Hepatocyte (in vitro differentiated cells): ENCODE measurements at places on chromosomes 3 and 15. TPM values are rescaled to one million over a fixed set of nuclear protein-coding genes. Genes with fewer than 3 reads are reported as not detected.

ITIH4 gene
- 45.3 and 55.9 TPM in 2 replicates for total RNA-seq

KLHL6 gene
- 0.16 and 0.17 TPM in 2 replicates for total RNA-seq

BCHE gene
- 9.5 and 12.5 TPM in 2 replicates for total RNA-seq

TUSC7 gene
- total RNA-seq = not detected in 2 replicates

HHLA2 gene
- 21.8 and 24.1 TPM in 2 replicates for total RNA-seq

PLSCR2 gene
- total RNA-seq = not detected in 2 replicates

ARNT2 gene
- total RNA-seq = 4.6 and 5.3 TPM in 2 replicates

TF gene
- total RNA-seq = 373 and 577 TPM in 2 replicates

ARHGEF3 gene
- total RNA-seq = 39.6 and 41.7 TPM in 2 replicates

COL6A5 gene
- 0.08 and 1.1 TPM in 2 replicates for total RNA-seq

CFAP44 gene
- total RNA-seq = 7.9 and 14.2 TPM in 2 replicates

GADL1 gene
- 0.13 and 0.16 TPM in 2 replicates for total RNA-seq

DNA sequence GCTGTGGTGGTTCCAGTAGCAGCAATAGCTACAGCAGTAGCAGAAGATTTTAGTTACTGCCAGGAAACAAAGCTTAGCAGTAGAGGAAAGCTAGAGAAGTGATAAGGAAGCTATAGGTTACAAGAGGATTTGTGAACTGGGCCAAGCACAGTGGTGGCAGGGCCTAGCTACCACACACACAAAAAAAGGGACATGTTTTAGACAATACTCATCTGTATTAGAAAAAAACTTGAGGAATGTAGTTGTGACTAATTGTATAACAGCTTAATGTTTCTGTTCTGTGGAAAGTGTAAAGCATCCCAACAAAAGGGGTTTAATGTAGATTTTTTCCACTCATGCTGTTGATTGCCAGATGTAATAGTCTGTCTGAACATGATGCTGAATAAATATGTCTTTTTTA lies 29.9 kb upstream of the PFN2 start:
- no peak overlapping the region for H3K27ac ChIP-seq
- no peaks in the 10 kb centered on the region for H3K27me3 ChIP-seq
- H3K4me3 ChIP-seq = no peak overlapping the region
- H3K36me3 ChIP-seq = no peaks in the 10 kb centered on the region
- no peak for DNase-seq

- no peaks in the 10 kb centered on the region for H3K36me3 ChIP-seq
- no peak overlapping the region for H3K27ac ChIP-seq
Measured at GRCh38 chr3:24341668-24342067, 153.0 kb downstream of the THRB start.

DNA sequence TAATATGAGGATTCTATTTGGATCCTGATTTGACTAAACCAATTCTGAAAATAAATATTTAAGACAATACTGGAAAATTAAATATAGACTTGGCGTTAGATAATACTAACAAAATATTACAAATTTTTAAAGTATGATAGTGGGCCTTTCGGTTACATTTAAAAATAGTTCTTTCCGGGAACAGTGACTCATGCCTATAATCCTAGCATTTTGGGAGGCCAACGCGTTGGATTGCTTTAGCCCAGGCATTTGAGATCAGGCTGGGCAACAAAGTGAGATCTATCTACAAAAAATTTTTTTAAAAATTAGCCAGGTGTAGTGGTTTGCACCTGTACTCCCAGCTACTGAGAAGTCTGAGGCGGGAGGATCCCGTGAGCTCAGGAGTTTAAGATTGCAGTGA lies 30.3 kb upstream of the GADL1 start:
- H3K27ac ChIP-seq = no peak overlapping the region
- H3K27me3 ChIP-seq = no peaks in the 10 kb centered on the region
- no peak overlapping the region for H3K4me3 ChIP-seq
- DNase-seq = no peak
- H3K36me3 ChIP-seq = no peaks in the 10 kb centered on the region
- H3K4me1 ChIP-seq = no peaks in the 10 kb centered on the region

GRCh38 chr3:172259111-172259541 lies 189.1 kb downstream of the GHSR start:
- H3K4me1 ChIP-seq = peaks cover 33% of the 10 kb centered on the region
- peak overlapping the region; percentile 87 for H3K27ac ChIP-seq
- no peaks in the 10 kb centered on the region for H3K27me3 ChIP-seq
- DNase-seq = no peak
- no peaks in the 10 kb centered on the region for H3K36me3 ChIP-seq

- no peaks in the 10 kb centered on the region for H3K4me1 ChIP-seq
- H3K4me3 ChIP-seq = no peak overlapping the region
- H3K36me3 ChIP-seq = no peaks in the 10 kb centered on the region
- H3K27me3 ChIP-seq = no peaks in the 10 kb centered on the region
- no peak overlapping the region for H3K27ac ChIP-seq
Measured at GRCh38 chr3:110974902-110975301, 96.7 kb upstream of the NECTIN3 start.

DNA sequence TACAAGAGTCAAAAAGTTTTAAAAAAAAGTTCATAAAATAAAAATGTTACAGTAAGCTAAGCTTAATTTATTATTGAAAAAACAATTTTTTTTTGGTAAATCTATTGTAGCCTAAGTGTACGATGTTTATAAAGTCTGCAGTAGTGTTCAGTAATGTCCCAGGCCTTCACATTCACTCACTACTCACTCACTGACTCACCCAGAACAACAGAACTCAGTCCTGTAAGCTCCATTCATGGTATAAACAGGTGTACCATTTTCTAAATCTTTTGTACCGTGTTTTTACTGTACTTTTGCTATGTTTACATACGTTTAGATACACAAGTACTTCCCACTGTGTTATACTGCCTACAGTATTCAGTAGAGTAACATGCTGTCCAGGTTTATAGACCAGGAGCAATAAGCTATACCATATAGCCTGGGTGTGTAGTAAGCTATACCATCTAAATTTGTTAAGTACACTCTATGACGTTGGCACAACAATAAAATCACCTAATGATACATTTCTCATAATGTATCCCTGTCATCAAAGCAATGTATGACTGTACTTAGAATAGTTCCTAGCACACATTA lies 41.2 kb upstream of the ZDHHC23 start:
- H3K4me1 ChIP-seq = no peaks in the 10 kb centered on the region
- DNase-seq = no peak
- H3K36me3 ChIP-seq = no peaks in the 10 kb centered on the region
- no peak overlapping the region for H3K4me3 ChIP-seq
- no peak overlapping the region for H3K27ac ChIP-seq

GRCh38 chr15:71715914-71716313 lies 94.4 kb upstream of the NR2E3 start:
- no peak for DNase-seq
- H3K27me3 ChIP-seq = no peaks in the 10 kb centered on the region
- H3K27ac ChIP-seq = no peak overlapping the region
- no peaks in the 10 kb centered on the region for H3K36me3 ChIP-seq
- H3K4me1 ChIP-seq = no peaks in the 10 kb centered on the region

DNA sequence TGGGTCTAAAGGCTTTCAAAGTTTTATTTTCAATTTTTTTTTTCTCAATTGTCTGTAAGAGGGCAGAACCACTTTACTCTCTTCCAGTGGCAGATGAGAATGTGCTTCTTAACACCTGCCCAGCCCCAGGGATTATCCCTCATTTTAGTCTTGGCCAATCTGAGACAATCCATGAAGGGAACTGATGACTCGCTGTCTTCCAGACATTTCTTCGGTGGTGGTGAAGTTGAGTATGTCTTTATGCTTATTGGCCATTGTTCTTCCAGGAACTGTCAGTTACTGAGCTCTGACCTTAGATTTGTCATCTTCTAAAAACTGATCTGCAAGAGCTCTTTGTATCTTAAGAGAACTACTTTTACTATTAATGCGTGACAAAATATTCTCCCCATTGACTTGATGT lies 139.5 kb downstream of the TJP1 start:
- no peaks in the 10 kb centered on the region for H3K36me3 ChIP-seq
- no peak overlapping the region for H3K27ac ChIP-seq
- DNase-seq = no peak
- H3K27me3 ChIP-seq = no peaks in the 10 kb centered on the region
- H3K4me1 ChIP-seq = peaks cover 4% of the 10 kb centered on the region

DNA sequence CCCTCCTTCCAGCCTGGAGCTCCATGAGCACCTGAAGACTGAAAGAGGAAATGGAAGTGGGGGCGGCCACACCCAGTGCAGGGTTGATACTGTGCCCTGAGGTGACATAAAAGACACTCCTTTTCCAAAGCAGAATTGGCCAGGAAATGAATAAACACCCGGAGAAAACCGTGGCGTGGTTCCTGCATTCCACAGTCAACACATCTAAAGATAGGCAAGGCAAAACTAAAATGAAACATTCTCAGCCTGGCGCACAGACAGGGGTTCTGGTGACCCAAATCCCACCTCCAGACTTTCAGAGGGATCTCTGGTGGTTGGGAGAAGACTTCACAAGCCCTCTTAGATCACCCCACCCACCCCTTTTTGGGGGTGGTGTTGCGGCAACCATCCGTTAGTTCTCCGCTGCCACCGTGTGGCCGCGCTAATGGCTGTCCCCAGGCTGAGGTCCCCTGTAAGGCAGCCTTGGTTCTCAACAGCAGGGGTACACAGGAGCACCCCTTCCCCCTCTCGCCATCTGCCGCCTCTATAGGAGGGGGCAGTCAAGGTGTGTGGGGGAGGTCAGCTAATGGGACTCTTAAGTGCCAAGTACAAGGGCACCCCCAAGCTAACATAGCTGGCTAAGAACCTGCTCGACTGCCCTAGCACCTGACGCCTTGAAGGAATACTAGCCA lies 2.5 kb upstream of the MST1R start:
- no peaks in the 10 kb centered on the region for H3K27me3 ChIP-seq
- no peaks in the 10 kb centered on the region for H3K36me3 ChIP-seq
- no peak overlapping the region for H3K4me3 ChIP-seq
- peak overlapping the region; percentile 72 for H3K27ac ChIP-seq

DNA sequence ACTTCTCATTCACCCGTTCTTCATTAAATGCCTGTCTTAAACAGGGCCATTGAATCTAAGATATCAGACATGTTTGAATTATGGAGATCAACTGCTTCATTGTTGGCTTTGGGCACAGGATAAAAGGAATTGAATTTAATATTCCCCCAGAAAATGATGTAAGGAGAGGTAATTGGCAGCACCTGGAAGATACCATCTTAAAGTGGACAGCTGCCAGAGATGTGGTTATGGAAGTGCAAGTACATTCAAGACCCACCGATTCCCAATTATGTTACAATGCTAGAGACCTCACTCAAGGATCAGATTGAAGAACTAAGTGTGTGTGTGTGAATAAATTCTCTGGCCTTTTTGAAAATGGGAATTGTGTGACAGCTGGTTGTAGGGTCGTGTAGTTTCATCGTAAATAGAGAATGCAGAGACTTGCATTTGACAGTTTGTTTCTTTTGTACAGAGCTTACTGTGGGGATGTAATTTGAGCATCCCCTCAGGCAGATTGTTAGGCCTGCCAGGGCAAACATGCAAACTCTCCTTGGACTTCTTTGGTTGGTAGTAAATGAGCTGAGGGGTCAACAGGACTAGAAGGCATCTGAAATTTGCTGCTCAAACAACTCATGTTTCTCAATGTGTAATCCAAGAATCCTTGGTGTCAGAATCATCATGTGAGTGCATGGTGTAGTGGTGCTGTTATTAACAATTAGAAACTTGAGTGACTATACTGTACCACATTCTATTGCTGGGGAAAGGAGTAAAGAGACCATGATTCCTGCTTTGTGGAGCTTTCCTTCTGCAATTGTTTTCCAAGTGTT lies 359.2 kb upstream of the THRB start:
- H3K27me3 ChIP-seq = no peaks in the 10 kb centered on the region
- DNase-seq = no peak
- H3K36me3 ChIP-seq = no peaks in the 10 kb centered on the region
- H3K27ac ChIP-seq = peak overlapping the region; percentile 2
- no peak overlapping the region for H3K4me3 ChIP-seq
- H3K4me1 ChIP-seq = peaks cover 7% of the 10 kb centered on the region

- no peaks in the 10 kb centered on the region for H3K27me3 ChIP-seq
- H3K27ac ChIP-seq = no peak overlapping the region
- no peak overlapping the region for H3K4me3 ChIP-seq
- H3K4me1 ChIP-seq = no peaks in the 10 kb centered on the region
Measured at GRCh38 chr3:142088522-142088921, 60.8 kb downstream of the TFDP2 start.

- H3K4me1 ChIP-seq = no peaks in the 10 kb centered on the region
- H3K4me3 ChIP-seq = no peak overlapping the region
- H3K27ac ChIP-seq = no peak overlapping the region
- H3K36me3 ChIP-seq = no peaks in the 10 kb centered on the region
Measured at GRCh38 chr15:68623301-68623892, 44.6 kb downstream of the CORO2B start.

DNA sequence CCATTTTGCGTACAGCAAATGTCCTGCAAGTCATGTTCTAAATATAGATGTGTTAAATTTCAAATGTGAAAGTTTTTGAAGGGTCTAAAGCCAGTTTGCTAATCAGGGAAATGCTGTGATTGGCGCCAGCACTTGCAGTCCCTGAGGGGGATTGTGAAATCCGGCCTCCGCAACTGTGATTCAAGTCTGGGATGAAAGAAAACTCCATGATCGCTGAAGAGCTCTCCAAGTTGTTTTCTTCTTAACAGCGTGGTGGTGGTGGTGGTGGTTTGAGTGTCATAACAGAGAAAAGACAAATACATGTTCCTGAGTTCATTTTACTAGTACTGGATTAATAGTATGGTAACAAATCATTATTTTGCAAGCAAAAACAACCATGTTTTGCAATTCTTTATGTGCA lies 51.8 kb downstream of the MITF start:
- H3K27me3 ChIP-seq = no peaks in the 10 kb centered on the region
- no peak overlapping the region for H3K4me3 ChIP-seq
- peaks cover 11% of the 10 kb centered on the region for H3K4me1 ChIP-seq
